Cortex of kidney (tissue), 1 donor: ENCODE measurements at places on chromosomes 3 and 15.

DNA sequence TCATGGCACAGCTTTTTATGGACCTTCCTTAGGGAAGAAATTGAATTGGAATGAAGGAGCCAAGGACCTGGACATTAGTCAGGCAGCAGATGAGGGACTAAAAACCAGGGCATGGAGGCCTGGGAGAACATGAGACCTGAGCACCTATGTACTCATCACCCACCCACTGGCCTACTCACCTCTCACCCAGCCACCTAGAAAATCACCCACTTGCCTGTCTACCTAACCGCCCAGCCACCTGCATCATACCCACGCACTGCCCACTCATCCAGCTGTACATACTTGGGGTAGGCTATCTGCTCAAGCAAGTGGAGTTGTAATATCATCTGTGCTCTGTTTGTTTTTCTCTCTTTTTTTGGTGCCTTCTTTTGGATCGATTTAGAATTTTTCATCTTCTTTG, 65.3 kb upstream of the SLCO2A1 start:
- no peak for DNase-seq

- no peak for DNase-seq
These were observed 283.2 kb upstream of the SUCLG2 start for GRCh38 chr3:67937498-67938118.

GRCh38 chr3:9398700-9399336, 1.4 kb downstream of the SETD5 start:
- no peak for DNase-seq

DNA sequence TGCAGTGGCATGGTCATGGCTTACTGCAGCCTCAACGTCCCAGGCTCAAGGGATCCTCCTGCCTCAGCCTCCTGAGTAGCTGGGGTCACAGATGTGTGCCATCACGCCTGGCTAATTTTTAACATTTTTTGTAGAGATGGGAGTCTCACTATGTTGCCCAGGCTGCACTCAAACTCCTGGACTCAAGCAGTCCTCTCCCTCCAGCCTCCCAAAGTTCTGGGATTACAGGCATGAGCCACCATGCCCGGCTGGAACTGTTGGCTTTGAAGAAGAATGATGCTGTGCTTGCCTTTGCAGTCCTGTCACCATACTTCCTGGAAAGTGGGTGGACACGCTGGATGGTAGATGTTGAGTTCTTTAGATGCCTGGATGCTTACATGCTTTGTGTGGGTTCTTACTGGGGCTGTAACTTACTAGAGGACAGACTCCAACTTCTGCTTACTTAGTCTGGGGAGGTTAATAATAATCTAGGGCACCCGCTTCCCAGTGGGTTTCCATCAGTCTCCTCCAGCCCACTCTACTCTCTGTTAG, 36.7 kb downstream of the IGF1R start:
- no peak for DNase-seq

- DNase-seq: no peak
These were observed 24.1 kb upstream of the MINAR1 start for GRCh38 chr15:79408041-79408440.

DNA sequence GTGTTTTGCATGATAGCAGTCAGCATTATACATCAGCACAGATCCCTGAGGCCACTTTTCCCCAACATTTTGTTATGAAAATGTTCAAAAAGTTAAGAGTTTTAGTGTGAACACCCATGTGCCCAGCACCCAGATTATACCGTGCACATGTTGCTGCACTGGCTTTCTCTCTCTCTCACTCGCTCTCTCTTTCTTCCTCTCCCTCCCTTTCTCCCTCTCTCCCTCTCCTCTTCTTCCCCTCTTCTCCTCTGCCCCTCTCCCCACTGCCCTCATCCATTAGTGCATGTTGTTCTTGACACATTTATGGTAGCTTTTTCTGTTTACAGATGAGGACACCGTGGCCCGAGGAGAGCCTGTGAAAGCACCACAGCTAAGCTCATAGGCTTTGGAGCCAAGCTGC, 7.3 kb downstream of the FGD5 start:
- DNase-seq: no peak

- no peak for DNase-seq
These were observed 445.9 kb upstream of the ZNF717 start for GRCh38 chr3:76231258-76231657.

- DNase-seq: no peak
These were observed 46.3 kb upstream of the FLNB start for GRCh38 chr3:57961828-57962447.

DNA sequence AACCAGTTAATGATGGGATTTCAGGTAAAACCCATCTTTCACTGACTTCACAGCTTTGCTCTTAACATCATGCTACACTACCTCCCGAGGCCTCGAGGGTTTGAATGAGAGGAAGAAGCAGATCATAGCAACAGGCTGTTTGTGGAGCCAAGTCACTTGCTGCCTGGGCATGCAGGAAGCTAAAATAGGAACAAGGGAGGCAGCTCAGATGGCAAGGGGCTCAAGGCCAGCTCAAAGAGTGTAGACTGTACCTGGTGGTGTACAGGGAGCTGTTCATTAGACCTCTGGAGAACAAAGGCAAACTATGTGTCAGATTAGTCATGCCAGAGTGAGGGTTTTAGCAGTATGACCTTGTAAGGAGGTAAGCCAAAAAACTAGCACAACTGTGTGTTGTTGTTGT, 28.8 kb downstream of the ARRDC4 start:
- no peak for DNase-seq

- no peak for DNase-seq
These were observed 15.5 kb downstream of the KLF15 start for GRCh38 chr3:126341755-126342150.

GRCh38 chr3:13708871-13709595, 160.1 kb downstream of the FBLN2 start:
- no peak for DNase-seq

- DNase-seq: no peak
These were observed 76.2 kb downstream of the COL8A1 start for GRCh38 chr3:99714575-99714974.

- DNase-seq: no peak
These were observed 32.5 kb downstream of the HRH1 start for GRCh38 chr3:11186771-11187191.

- DNase-seq: no peak
These were observed 56.2 kb downstream of the SLC6A6 start for GRCh38 chr3:14458434-14459275.

GRCh38 chr3:4512895-4513616, 19.9 kb downstream of the ITPR1 start:
- no peak for DNase-seq

GRCh38 chr3:58540176-58540858, 3.3 kb upstream of the ACOX2 start:
- DNase-seq: no peak

GRCh38 chr3:68468695-68469375, 463.5 kb downstream of the TAFA4 start:
- DNase-seq: no peak

- no peak for DNase-seq
These were observed 1.7 kb downstream of the SYNM start for GRCh38 chr15:99106417-99107220.

GRCh38 chr15:74978503-74978902, 16.9 kb upstream of the SCAMP5 start:
- no peak for DNase-seq

DNA sequence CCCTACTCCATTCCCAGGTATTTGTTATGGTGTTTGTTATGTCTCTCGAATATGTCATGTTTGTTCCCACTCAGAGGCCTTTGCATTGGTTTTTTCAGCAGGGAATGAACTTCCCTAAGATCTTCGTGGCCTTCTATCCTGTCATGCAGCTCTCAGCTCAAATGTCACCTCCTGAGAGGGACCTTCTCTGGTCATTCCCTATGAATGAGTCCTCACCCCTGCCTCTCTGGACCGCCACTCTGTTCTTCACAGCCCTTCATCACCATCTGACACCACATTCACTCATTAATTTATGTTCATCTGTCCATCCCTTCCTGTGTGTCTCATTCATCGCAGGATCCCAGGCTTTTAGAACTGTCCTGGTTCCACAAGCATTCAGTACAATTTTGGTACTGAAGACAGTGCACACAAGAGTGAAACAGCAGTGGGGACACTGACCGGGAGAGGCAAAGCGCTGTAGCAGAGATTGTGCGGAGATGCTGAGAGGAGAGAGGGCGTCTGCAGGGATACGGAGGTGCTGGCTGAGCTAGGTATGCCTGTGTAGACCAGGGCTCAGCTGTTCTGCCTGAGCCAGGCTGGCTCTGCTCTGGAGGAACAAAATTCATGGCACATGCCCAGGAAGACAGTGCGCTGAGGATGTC, 132.3 kb downstream of the CHCHD6 start:
- DNase-seq: no peak

GRCh38 chr3:187447737-187448136, 79.6 kb downstream of the RTP4 start:
- no peak for DNase-seq

DNA sequence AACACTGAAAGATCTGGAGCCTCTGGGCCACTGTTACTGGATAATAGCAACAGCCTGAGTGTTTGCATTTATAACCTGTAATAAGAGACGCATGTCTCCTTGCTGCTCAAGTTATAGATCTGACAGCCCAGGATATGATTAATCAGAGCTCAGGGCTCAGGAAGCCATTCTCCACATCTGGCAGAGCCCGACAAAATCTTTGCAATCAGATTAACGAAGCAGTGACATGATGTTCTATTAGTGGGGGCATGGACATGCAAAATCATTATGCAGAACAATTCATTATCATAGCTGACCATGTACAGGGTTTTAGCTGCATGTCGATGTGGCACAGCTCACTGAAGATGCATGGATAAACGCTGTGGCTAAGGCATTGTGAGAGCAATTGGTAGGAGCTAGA, 730.3 kb downstream of the ZNF385D start:
- no peak for DNase-seq

- no peak for DNase-seq
These were observed 9.1 kb downstream of the SPICE1 start for GRCh38 chr3:113505867-113506266.
